ENCODE measurements at places on chromosomes 12 and 14. TPM values are rescaled to one million over a fixed set of nuclear protein-coding genes. Genes with fewer than 3 reads are reported as not detected.
A peak's percentile ranks its signal among the peaks of the same experiment; 100 is the strongest.

DNA sequence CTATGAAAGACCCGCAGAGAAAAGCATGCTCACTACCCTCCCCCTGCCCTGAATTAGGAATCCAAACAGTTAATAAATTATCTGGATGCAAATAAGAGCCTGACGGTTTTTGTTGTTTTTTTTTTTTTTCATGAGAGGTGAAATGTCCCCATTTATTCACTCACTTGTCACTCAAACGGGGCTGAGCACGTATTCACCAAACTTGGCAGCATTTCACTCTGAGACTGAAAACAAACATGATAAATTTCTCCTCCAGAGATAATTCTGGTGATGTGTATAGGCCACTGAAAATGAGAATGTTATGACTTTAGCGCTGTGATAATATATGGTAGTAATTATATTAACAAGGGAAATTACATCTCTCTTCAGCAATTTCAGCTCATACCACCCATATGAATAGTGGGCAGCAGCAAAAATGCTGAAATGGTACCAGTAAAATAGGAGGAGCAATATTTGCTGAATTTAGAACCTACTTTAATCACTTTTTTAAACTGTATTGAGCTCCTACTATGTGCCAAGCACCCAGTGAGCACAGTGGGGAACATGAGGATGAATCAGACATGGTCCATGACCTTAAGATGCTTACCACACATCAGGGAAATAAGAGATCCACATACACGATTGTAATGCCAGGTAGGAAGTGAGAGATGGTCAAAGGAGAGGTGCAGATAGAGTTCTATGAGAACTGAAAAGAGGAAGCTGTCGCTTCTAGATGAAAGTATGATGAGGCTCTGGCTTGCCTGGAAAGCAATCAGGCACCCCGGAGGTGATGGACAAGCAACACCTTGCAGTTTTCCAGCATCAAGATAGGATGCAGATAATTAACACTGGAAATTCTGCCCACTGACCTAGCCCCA, 286.5 kb upstream of the TMPO start:
- DNase-seq: no peak

- no peak for DNase-seq
These were observed 4.9 kb upstream of the SOX5 start for GRCh38 chr12:23954332-23954731.

DNA sequence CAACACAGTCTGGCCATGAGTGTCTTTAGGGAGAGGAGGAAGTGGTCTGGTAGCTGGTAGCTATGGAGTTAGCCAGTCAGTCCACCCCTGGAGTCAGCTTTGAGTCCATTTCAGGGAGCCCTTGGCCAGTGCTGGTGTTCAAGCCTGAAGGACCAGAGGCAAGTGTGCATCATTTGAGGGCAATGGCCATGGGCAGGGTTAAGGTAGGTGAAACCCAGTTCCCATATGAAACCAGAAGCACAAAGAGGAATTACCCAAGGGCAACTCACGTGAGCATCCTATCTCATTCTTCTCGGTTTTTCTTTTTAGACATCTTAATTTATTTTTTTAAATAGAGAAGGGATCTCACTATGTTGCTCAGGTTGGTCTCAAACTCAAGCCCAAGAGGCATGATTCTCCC, 61.3 kb upstream of the ACTN1 start:
- no peak for DNase-seq

- DNase-seq: no peak
These were observed 39.3 kb downstream of the PITPNM2 start for GRCh38 chr12:123111498-123112165.

DNA sequence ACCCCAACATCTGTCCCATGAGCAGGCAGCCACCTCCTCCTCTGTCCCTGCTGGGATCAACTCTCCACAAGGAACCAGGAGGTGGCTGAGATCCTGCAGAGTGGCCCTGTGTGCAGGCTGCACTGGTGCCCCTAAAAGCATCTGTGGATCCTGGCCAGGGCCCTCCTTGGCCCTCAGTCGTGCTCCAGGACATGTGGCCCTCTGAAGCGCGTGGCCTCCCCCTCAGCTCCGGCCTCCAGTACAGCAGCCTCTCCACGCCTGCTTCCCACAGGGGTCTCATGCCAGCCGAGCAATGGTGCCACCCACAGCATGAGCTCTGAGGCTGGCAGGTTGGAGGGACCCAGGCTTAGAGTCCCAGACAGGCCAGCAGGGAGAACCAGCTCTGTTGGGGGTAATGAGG, 77.4 kb upstream of the NOS1 start:
- no peak for DNase-seq

DNA sequence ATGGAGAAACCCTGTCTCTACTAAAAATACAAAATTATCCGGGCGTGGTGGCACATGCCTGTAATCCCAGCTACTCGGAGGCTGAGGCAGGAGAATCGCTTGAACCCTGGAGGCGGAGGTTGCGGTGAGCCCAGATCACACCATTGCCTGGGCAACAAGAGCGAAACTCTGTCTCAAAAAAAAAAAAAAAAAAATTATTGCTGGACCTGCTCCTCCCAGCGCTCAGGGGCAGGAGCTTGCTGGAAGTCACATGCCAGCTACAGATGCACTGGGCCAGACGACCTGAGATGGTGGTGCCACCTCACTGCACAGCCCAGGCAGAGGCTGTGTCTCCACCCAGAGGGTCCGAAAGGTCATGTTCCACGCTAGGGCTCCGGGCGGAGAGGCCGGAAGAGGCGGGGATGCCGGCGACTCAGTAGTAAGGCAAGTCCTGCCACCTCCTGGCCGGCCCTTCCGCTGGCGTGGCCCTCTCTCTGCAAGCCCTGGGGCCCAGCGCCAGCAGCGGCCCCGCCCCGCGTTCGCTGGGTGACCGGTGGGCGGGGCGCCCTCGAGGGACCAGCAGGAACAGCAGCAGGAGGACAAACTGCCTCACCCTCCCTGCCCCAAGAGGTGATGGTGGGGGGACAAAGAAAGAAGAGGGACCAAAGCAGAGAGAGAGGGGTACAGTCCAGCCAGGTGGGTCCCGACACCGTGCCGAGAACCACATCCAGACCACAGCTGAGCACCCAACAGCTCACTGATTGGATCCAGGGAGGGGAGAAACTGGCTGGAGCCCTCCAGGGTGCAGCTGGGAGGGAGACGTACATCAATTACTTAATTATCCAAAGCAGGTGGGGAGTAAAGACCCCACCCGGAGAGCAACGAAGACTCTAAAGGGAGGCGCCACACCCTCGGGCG, 3.6 kb upstream of the RHOF start:
- DNase-seq: peak; percentile 68

GRCh38 chr12:45121224-45121623, 70.3 kb upstream of the DBX2 start:
- DNase-seq: no peak

DNA sequence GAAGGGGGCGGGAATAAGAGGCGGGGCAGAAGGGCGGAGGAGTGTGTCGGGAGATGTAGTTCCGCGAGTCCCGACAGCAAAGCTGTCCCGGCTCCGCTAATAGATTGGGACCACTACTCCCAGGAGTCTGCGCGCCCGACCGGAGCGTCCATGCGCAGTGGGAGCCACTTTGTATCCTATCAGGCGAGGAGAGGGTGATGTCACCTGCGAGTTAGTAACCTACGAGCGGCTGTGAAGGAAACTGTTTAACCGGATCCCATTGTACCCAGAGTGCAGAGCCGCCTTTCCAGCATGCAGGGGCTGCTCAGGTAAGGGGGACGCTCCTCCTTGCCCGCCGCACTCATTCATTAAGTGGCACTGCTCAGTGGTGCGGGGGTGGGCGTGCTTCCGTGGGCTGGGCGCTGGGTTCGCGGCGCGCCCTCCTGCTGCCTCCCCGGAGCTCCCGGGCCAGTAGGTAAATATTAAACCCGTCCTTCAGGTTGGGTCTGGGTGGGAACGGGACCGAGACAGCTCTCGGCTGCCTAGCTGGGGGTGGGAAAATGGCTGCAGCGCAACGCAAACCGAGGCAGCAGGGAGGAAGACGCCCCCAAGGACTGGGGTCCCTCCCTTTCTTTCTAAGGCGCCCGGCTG, at the start of gene DAAM1:
DAAM1 (plus strand) TSS at position 207 of the 630 bp plus-strand sequence. CDS start 74,811 bp downstream, outside the sequence.
- peak; percentile 90 for DNase-seq

DNA sequence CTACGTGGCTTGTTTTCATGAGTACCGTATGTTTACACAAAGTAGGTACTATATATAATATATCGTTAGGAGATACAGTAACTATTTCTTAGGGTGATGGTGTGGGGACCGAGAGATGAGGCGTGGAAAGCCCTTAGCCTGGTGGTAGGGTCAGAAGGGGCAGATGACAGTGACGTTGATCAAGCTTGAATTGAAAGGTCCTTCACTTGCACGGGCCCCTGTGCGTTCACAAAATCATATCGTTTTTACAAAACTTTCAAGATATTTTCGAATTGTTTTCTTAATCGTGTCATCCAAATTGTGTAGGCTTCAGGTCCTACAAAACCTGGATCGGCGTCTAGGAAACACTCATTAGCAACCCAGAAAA, 881 bp upstream of the SOS2 start:
- no peak for DNase-seq

DNA sequence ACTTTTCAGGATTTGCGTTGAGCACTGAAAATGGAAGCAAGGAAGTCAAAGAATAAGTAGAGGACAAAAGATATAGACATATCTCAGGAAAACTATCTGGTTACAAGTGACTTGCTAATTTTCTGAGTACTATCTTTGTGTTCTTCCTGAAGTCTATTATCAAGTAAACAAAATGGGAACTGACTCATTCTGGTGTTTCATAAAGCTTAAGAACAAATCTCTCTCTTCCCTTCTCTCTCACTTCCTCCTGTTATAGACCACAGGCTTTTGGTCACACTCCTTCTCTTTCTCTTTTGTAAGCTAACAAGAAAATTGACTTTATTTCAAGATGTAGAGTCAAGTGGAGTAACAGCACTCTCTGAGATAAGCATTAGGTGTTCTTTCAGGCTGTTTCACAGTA, 406.6 kb upstream of the SYT1 start:
- no peak for DNase-seq

DNA sequence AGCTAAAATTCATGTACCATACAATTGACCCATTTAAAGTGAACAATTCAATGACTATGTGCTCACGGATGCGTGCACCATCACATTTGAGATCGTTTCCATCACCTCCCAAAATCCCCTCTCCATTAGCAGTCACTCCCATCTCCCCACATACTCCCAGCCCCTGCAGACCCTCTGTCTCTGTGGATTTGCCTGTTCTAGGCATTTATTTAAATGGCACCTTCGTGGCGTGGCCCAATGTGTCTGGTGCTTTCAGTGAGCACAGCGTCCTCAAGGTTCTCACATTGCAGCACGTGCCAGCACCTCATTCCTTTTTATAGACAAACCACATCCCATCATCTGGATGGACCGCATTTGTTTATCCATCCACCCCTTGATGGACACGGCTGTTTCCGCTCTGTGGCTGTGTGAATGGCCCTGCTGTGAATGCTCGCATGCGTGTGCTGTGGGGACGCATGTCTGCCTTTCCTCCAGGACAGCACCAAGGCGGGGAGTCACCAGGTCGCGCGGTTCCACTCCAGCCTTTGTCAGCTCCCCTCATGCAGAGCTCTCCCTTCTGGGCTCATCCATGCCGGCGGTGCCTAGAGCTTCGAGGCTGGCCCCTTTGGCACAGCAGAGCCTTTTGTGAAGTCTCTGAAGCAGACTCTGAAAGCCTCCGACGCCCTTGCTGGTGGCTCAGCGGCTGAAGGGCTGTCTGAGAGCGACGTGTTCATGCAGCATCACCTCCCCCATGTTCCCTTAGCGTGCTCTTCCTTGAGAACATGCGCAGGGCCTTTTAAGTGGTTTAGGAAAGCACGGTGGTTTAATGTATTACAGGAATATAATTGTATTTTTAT, 184.4 kb downstream of the KIF26A start:
- peak; percentile 1 for DNase-seq

- no peak for DNase-seq
These were observed 132.8 kb upstream of the RAP1B start for GRCh38 chr12:68477906-68478305.

GRCh38 chr12:128702371-128702770, 121.4 kb downstream of the SLC15A4 start:
- DNase-seq: no peak

DNA sequence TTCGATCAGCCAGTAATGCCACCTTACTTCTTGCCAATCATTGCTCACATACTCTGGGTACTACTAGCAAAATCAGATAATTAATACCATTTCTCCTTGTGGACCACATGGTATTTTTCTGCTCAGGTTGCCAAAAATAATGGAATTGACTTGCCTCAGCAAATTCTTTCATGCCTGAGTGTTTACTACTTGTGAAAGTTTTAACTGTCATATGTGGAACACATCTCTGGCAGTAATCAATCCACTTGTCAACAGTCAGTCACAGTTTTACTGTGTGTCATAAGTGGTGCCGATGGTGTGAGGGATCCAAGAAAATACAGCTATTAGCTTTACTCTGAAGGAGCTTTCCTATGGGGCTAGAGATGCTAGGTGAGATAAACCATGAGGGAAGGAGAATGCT, 55.3 kb upstream of the ATF1 start:
- no peak for DNase-seq

Gene LRRK2
- total RNA-seq: 0.26 TPM

Gene PTGDR
- total RNA-seq: 0.23 TPM

Gene AMDHD1
- total RNA-seq: not detected

Gene BLTP3B
- total RNA-seq: 14.3 TPM

Gene ZNF140
- total RNA-seq: 19.3 TPM
